Kidney (tissue), 22 donors: ENCODE measurements at places on chromosomes 1 and 21. TPM values are rescaled to one million over a fixed set of nuclear protein-coding genes. Genes with fewer than 3 reads are reported as not detected.

- H3K27ac ChIP-seq, result no peak overlapping the region
- H3K27me3 ChIP-seq, result no peaks in the 10 kb centered on the region
- H3K4me3 ChIP-seq, result no peak overlapping the region
- H3K4me1 ChIP-seq, result no peaks in the 10 kb centered on the region
- DNase-seq, result peak; percentile 50
- H3K36me3 ChIP-seq, result no peaks in the 10 kb centered on the region
These were observed 58.5 kb upstream of the IVNS1ABP start for GRCh38 chr1:185375583-185375982.

- H3K27ac ChIP-seq, result no peak overlapping the region
- no peak overlapping the region for H3K4me3 ChIP-seq
- DNase-seq, result peak; percentile 14
- H3K4me1 ChIP-seq, result no peaks in the 10 kb centered on the region
- H3K36me3 ChIP-seq, result no peaks in the 10 kb centered on the region
- no peaks in the 10 kb centered on the region for H3K27me3 ChIP-seq
These were observed 20.2 kb upstream of the PLEKHG5 start for GRCh38 chr1:6511561-6512244.

Gene SYTL1
- total RNA-seq, result 19.3 TPM

Gene SWT1
- 6.5 TPM for total RNA-seq
